Left ventricle myocardium superior (tissue), 1 donor: ENCODE measurements at places on chromosomes 2 and 18. TPM values are rescaled to one million over a fixed set of nuclear protein-coding genes. Genes with fewer than 3 reads are reported as not detected.

The B3GNT7 gene
- 8.1 TPM for total RNA-seq

GRCh38 chr2:239395524-239395923, 5.3 kb downstream of the HDAC4 start:
- DNase-seq = no peak

DNA sequence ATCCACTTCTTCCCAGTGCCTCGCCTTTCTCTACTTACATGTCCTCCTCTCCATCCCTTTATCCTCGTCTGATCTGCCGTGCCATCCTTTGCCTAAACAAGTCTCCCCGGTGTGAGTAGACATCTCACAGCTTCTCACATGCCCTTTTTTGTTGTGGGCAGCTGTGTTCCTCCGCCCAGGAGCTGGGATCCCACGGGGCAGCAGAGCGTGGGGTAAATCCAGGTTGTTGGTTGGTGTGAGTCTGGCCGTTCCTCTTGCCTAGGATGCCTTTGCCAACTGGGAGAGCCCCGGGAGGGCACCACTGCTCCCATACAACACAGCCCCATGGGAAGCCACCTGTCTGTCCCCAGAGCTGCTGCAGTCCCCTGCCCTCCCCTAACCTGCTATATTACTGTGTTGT, 22.4 kb downstream of the SLC30A3 start:
- no peak for DNase-seq

GRCh38 chr2:217899231-217900009, 103.4 kb downstream of the TNS1 start:
- peak; percentile 83 for DNase-seq

The UGT1A8 gene
- not detected for total RNA-seq

- no peak for DNase-seq
These were observed 4.8 kb downstream of the SPAG16 start for GRCh38 chr2:213288913-213289700.

The AMER3 gene
- total RNA-seq = not detected
